ENCODE measurements at places on chromosomes 7 and 10. TPM values are rescaled to one million over a fixed set of nuclear protein-coding genes. Genes with fewer than 3 reads are reported as not detected.

GRCh38 chr7:112010994-112011393 lies 195.2 kb downstream of the DOCK4 start:
- H3K27me3 ChIP-seq, result no peaks in the 10 kb centered on the region
- H3K4me3 ChIP-seq, result no peak overlapping the region
- no peak overlapping the region for H3K27ac ChIP-seq
- no peaks in the 10 kb centered on the region for H3K36me3 ChIP-seq

DNA sequence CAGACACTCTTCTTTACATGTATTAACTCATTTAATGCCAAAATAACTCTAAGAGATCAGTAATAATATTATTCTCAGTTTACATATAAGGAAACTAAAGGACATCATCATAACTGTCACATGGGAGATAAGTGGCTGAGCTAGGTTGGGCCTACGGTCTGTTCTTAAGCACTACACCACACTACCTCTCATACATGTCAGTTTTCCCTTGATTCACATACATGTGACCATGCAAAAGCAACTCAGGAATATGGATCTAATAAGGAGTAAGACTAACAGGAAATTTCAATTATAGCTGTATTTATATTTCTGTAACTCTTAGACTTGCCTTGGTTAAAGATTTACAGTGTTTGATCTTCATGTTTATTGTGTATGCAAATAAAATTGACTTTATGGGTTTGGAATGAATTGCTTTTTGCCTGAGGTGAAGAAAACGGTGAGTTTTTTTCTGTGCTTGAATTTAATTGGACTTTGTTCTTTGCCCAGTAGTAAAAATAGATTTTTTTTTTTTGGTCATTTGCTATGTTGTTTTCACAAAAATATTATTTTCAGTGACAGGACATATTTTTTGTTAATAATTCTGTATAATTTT lies 69.7 kb downstream of the CYP51A1 start:
- H3K27ac ChIP-seq, result peak overlapping the region; percentile 59
- DNase-seq, result no peak

DNA sequence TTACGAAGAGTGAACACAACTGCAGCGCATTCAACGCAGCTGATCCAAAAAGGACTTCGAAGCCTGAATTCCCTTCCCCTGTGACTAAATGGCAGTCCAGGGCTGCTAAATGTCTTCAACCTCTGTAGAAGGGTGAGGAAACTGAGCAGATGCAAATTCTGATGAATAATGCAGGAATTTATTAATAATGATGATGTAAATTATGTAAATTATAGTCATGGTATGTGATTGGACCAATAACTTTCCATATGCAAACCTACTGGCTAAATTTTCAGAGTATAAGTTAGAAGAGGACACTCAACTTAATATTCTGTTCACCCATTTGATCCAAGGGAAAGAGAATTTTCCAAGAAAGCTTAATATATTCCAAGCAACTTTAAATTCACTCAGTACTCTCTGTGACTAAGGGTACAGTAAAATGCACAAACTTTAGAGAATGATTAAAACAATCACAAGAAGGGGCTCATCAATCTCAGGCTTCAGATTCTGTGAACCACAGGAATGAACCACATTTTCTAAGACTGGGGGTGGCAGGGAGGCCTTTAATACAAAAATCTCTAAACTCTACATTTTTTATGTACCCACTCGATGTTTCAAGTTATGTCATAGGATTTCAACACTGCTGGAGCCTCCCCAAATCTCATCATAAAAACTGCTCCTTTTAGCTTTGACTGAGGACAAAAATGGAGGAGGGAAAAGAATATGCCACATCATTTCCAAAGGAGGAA lies 3.5 kb downstream of the FGFR2 start:
- H3K27ac ChIP-seq, result peak overlapping the region; percentile 97
- H3K4me1 ChIP-seq, result peaks cover 61% of the 10 kb centered on the region
- H3K27me3 ChIP-seq, result no peaks in the 10 kb centered on the region
- peak overlapping the region; percentile 94 for H3K4me3 ChIP-seq
- H3K36me3 ChIP-seq, result peaks cover 29% of the 10 kb centered on the region

DNA sequence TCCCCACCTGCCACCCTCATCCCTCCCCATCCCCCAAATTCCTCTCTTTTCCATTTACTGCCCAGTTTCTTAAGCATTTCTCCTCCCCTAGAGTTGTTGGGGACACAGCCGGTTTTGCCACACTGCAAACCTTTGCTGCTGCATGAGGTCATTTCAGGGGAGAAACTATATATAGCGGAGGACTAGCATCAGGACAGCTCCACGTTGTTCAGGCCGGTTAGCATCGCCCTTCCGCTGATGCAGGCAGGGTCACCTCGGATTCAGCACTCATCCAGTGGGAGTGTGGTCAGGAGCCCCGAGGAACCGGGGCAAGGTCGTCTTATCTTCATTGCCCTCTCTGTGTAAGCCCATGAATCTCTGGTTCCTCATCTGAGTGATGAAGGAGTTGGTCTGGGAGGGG lies 15.6 kb downstream of the UBTD1 start:
- no peaks in the 10 kb centered on the region for H3K27me3 ChIP-seq
- H3K27ac ChIP-seq, result no peak overlapping the region
- H3K4me3 ChIP-seq, result no peak overlapping the region
- DNase-seq, result no peak

DNA sequence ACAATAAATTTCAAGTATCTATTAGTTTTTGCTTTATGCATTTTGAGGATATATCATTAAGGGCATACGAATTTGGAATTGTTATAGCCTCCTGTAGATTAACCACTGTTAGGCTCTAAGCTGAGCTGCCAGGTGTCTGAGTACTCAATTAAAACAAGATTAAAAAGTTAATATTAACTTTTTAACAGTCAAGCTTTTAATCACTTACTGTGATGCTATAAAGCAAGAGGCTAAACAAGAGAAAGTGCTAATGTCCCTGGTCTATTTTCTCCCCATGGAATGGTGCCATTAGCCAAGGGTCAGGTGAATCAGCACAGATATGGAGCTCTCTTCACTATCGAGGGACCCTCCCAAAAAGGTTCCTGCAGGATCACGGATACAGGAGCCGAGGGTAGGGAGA lies 9.7 kb downstream of the GSAP start:
- peaks cover 11% of the 10 kb centered on the region for H3K4me1 ChIP-seq
- no peak overlapping the region for H3K4me3 ChIP-seq
- no peaks in the 10 kb centered on the region for H3K36me3 ChIP-seq
- no peaks in the 10 kb centered on the region for H3K27me3 ChIP-seq
- H3K27ac ChIP-seq, result no peak overlapping the region

- no peak overlapping the region for H3K4me3 ChIP-seq
- DNase-seq, result no peak
- H3K27me3 ChIP-seq, result peaks cover 14% of the 10 kb centered on the region
- H3K36me3 ChIP-seq, result no peaks in the 10 kb centered on the region
- H3K27ac ChIP-seq, result no peak overlapping the region
These were observed 30.0 kb upstream of the MYH16 start for GRCh38 chr7:99242682-99243081.

- H3K36me3 ChIP-seq, result no peaks in the 10 kb centered on the region
- peaks cover 15% of the 10 kb centered on the region for H3K27me3 ChIP-seq
- no peak overlapping the region for H3K27ac ChIP-seq
- no peak for DNase-seq
- no peaks in the 10 kb centered on the region for H3K4me1 ChIP-seq
These were observed 117.7 kb upstream of the LANCL2 start for GRCh38 chr7:55247428-55247827.

- no peak for DNase-seq
- no peaks in the 10 kb centered on the region for H3K27me3 ChIP-seq
- H3K4me3 ChIP-seq, result no peak overlapping the region
- no peak overlapping the region for H3K27ac ChIP-seq
- peaks cover 2% of the 10 kb centered on the region for H3K4me1 ChIP-seq
- peaks cover 3% of the 10 kb centered on the region for H3K36me3 ChIP-seq
These were observed 856.8 kb upstream of the CELF2 start for GRCh38 chr10:10160821-10161312.

DNA sequence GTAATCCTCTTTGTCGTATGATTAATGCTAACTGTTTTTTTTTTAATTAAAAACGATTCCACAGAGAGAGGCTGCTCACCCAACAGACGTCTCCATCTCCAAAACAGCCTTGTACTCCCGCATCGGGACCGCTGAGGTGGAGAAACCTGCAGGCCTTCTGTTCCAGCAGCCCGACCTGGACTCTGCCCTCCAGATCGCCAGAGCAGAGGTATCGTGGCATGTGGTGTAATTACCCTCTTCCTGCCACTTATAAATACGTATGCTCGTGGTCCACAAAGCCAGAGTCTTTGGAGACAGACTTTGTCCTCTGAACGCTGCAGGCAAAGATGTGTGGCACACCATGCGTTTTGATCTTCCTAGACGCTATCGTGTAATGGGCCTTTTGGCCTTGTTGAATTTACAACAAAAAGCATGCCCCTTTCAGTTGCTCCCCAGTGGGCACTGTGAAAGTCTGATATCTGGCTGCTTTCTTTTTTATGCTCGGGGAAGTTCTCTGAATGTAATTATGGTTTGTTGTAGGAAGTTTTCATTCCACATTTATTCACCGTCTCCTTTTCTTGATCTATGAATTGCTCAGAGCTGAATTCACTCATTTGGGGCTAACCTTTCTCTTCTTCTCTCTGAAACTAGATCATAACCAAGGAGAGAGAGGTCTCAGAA lies 33.6 kb upstream of the BTBD16 start:
- no peak for DNase-seq
- H3K4me3 ChIP-seq, result no peak overlapping the region
- peaks cover 23% of the 10 kb centered on the region for H3K36me3 ChIP-seq

DNA sequence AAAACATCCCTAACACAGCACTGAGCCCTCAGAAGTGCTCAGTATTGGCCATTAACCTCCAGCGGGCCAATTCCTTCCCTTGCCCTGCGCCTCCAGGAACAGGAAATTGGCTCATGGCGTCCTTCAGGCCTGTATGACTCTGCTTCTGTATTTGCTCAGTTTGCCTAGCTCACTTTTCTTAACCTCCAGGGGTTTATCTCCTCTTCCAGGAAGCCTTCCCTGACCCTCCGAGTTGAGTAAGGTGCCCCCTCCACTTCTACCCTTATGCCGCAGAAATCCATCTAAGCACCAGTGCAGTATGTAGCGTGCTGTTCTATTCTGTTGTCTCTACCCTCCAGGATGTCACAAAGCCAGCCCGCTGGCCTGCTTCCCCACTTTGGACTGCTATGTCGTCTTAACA lies 1.1 kb upstream of the SFXN4 start:
- H3K36me3 ChIP-seq, result peaks cover 17% of the 10 kb centered on the region
- H3K27ac ChIP-seq, result peak overlapping the region; percentile 95
- DNase-seq, result no peak
- H3K4me3 ChIP-seq, result peak overlapping the region; percentile 81
- peaks cover 15% of the 10 kb centered on the region for H3K4me1 ChIP-seq
- no peaks in the 10 kb centered on the region for H3K27me3 ChIP-seq

GRCh38 chr10:33142295-33142694 lies 184.3 kb upstream of the ITGB1 start:
- no peak overlapping the region for H3K27ac ChIP-seq
- peaks cover 1% of the 10 kb centered on the region for H3K36me3 ChIP-seq
- H3K4me1 ChIP-seq, result no peaks in the 10 kb centered on the region

DNA sequence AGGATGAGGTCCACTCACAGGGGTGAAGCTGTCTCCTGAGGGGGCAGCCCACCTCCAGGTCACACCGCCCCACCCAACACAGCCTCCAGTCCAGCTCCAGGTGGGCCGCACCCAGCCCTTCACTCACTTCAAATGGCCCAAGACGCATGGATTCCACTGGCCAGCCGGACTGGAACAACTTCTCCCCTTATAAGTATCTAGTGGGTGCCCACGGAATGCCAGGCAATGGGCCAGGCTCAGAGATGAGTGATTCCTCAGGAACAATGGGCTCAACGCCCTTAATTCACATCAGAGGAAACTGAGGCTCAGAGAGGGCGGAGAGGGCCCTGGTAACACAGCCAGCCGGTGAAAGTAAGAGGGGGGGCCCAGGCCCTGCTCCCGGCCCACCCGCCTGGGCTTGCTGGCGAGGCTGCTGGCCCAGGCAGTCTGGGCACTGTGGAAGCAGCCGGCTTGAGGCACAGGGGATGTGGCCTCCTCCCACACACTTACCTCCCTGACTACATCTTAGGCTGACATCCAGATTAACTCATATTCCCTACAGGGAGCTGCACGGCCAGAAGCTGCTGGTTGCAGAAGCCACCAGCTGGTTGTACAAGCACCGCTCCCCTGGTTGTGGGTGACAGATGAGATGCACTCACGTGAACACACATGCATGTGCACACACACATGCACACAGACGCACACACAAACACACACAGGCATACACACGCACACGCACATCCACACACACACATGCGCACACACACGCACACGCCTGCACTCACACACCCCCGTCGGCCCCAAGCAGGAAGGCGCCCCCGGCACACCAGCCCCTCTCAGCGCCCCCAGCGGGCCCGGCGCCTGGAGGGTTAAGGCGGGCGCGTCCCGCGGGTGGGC lies 1.0 kb upstream of the FAM20C start:
- peaks cover 33% of the 10 kb centered on the region for H3K27me3 ChIP-seq
- H3K36me3 ChIP-seq, result peaks cover 7% of the 10 kb centered on the region
- no peak for DNase-seq
- H3K4me3 ChIP-seq, result peak overlapping the region; percentile 85

- H3K36me3 ChIP-seq, result no peaks in the 10 kb centered on the region
- H3K27me3 ChIP-seq, result peaks cover 3% of the 10 kb centered on the region
- no peak overlapping the region for H3K4me3 ChIP-seq
- no peak for DNase-seq
- peaks cover 7% of the 10 kb centered on the region for H3K4me1 ChIP-seq
These were observed 210.5 kb downstream of the CSTF2T start for GRCh38 chr10:51488766-51489408.

DNA sequence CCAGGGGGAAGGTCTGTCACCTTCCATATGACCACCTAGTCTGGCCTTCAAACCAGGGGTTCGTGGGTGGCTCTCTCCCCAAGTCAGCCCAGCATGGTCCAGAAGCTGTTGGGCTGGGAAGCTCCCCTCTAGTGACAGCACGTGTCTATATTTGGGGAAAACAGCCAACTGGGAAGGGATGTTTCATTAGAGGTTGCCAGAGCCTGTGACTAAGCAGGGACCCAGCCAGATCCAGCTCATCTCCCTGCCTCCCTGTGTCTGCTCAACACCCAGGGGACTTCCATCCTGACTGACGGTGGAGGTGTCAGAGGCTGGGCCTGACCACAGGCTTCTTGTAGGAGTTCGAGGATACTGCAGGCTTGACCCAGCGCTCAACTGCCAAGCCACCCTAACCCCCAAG lies 10.5 kb downstream of the STYXL1 start:
- no peaks in the 10 kb centered on the region for H3K4me1 ChIP-seq
- no peak for DNase-seq
- H3K27ac ChIP-seq, result no peak overlapping the region
- H3K4me3 ChIP-seq, result no peak overlapping the region
- no peaks in the 10 kb centered on the region for H3K36me3 ChIP-seq

- peaks cover 5% of the 10 kb centered on the region for H3K36me3 ChIP-seq
- H3K4me1 ChIP-seq, result peaks cover 19% of the 10 kb centered on the region
- DNase-seq, result no peak
- no peak overlapping the region for H3K4me3 ChIP-seq
These were observed 342.7 kb upstream of the KLF6 start for GRCh38 chr10:4127518-4128315.

GRCh38 chr10:82564353-82565196 lies 689.6 kb downstream of the NRG3 start:
- H3K4me1 ChIP-seq, result peaks cover 2% of the 10 kb centered on the region
- peaks cover 1% of the 10 kb centered on the region for H3K36me3 ChIP-seq
- no peak overlapping the region for H3K4me3 ChIP-seq
- no peak for DNase-seq
- H3K27ac ChIP-seq, result no peak overlapping the region

Gene VPS37D
- 15.6 TPM for total RNA-seq

Gene ECHDC3
- total RNA-seq, result 2.4 TPM

Gene C10orf120
- not detected for total RNA-seq

Gene OR2A1
- total RNA-seq, result 0.12 TPM

Gene CCDC201
- total RNA-seq, result not detected

Gene MEST
- total RNA-seq, result 628 TPM

Gene PAX2
- not detected for total RNA-seq

Gene ARL5B
- 52.7 TPM for total RNA-seq

Gene ERVW-1
- total RNA-seq, result not detected

Gene CHST15
- 8.1 TPM for total RNA-seq

Gene CYP3A7
- total RNA-seq, result not detected

Gene AKR1C8
- total RNA-seq, result not detected

Gene MNX1
- total RNA-seq, result 86.5 TPM

Gene HOXA7
- total RNA-seq, result 1.5 TPM

All from progenitor cell of endocrine pancreas (in vitro differentiated cells).